ENCODE measurements at places on chromosomes 6 and 20.

DNA sequence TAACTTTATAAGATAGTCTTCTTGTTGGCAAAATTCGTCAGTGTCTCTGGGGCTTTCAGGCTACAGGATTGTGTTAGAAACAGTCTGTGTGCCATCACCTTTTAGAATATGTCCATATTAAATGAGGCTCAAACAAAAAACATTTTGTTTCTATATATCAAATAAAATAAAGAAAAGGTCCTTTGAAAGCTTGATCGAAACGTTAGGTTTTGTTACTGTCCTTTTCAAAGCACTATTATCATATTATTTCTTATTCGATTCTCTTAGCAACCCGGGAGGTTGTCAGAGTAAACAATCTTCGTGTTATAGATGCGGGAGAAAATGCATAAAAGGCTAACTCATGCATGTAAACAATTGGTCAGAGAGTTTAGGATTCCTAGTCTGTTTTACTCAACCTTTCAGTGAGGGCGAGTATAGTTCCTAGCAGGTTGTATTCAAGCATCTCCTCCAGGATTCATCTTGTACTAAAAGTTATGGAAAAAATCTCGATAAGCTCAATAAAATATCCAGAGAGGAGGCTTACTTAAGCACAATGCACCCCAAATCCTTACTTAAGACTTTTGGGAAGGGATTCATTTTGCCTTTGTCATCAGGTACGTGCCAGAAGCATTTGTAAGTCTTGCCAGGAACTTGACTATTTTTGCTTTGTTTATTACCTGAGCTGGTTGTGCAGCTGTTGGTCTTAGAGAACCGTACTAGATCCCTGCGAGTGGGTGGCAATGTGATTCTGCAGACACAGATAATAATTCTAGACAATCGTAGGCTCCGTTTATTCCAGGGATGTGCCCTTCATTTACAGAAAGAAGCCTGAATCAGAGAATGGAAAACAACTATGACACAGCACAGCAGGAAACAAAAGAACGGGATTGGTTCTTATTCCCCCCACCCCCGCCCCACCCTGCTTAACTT, 159.6 kb upstream of the ZNF217 start:
- H3K27ac ChIP-seq, result peak overlapping the region; percentile 47
- no peaks in the 10 kb centered on the region for H3K36me3 ChIP-seq
- no peak overlapping the region for H3K4me3 ChIP-seq
- DNase-seq, result no peak
- H3K4me1 ChIP-seq, result peaks cover 3% of the 10 kb centered on the region
- no peaks in the 10 kb centered on the region for H3K27me3 ChIP-seq

DNA sequence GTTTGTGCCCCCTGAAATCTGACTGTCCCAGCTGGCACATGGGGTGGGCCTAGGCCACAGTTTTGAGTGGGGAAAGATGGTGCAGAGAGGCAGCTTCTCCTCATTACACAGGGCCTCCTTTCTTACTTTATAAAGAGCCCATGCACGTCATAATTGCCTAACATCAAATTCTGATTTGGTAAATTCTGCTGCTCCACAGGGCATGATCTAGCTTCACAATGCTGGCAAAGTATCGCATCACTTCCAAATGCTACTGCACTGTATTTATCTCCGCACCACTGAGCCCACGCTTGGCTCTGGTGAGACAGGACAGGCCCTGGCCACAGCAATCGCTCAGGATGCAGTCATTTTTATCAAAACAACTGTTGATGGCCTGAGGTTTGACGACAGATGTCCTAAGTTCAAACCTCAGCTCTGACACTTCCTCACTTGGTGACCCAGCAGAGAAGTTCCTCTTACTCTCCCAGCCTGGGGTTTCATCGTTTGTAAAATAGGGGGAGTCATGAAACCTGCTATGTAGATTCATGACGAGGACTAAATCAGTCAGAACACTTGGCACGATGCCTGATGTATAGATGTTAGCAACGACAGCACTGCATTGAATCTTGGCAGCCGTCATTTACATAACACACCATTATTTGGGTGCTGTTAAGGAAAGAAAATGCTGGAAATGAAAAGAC, 187.9 kb downstream of the TTLL2 start:
- no peaks in the 10 kb centered on the region for H3K27me3 ChIP-seq
- DNase-seq, result no peak
- H3K36me3 ChIP-seq, result no peaks in the 10 kb centered on the region
- no peak overlapping the region for H3K4me3 ChIP-seq
- H3K27ac ChIP-seq, result no peak overlapping the region

GRCh38 chr6:125307150-125307838, 5.5 kb upstream of the HDDC2 start:
- H3K4me3 ChIP-seq, result no peak overlapping the region
- no peak overlapping the region for H3K27ac ChIP-seq
- H3K36me3 ChIP-seq, result no peaks in the 10 kb centered on the region
- no peak for DNase-seq

GRCh38 chr20:17843246-17844132, 125.1 kb downstream of the SNX5 start:
- DNase-seq, result no peak
- no peak overlapping the region for H3K4me3 ChIP-seq
- H3K27ac ChIP-seq, result no peak overlapping the region

GRCh38 chr6:104613416-104614001, 246.2 kb downstream of the HACE1 start:
- no peak overlapping the region for H3K4me3 ChIP-seq
- DNase-seq, result no peak
- peak overlapping the region; percentile 79 for H3K27ac ChIP-seq
- H3K36me3 ChIP-seq, result no peaks in the 10 kb centered on the region
- peaks cover 4% of the 10 kb centered on the region for H3K4me1 ChIP-seq
- H3K27me3 ChIP-seq, result peaks cover 7% of the 10 kb centered on the region

GRCh38 chr20:20363434-20363798, 4.5 kb upstream of the INSM1 start:
- no peaks in the 10 kb centered on the region for H3K4me1 ChIP-seq
- H3K27ac ChIP-seq, result peak overlapping the region; percentile 88
- no peak for DNase-seq
- H3K27me3 ChIP-seq, result peaks cover 96% of the 10 kb centered on the region
- no peaks in the 10 kb centered on the region for H3K36me3 ChIP-seq

DNA sequence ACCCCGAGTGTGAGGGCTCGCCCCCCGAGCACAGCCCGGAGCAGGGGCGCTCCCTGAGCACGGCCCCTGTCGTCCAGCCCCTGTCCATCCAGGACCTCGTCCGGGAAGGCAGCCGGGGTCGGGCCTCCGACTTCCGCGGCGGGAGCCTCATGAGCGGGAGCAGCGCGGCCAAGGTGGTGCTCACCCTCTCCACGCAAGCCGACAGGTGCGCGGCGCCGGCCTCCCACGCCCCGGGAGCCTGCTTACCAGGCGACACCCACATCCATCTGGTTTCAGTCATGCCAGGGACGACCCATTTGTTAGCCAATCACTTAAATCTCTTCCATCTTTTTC, 73.5 kb upstream of the PBOV1 start:
- peaks cover 24% of the 10 kb centered on the region for H3K36me3 ChIP-seq
- H3K27ac ChIP-seq, result no peak overlapping the region
- H3K4me1 ChIP-seq, result peaks cover 9% of the 10 kb centered on the region
- no peak overlapping the region for H3K4me3 ChIP-seq

- H3K36me3 ChIP-seq, result no peaks in the 10 kb centered on the region
- DNase-seq, result no peak
- no peak overlapping the region for H3K4me3 ChIP-seq
- H3K27ac ChIP-seq, result no peak overlapping the region
- H3K27me3 ChIP-seq, result no peaks in the 10 kb centered on the region
Observed at GRCh38 chr6:64288351-64288750, 652.7 kb downstream of the PHF3 start.

- peak within 1 kb of the TSS; percentile 73 for H3K4me3 ChIP-seq
- H3K27ac ChIP-seq, result no peak within 1 kb of the TSS
- H3K36me3 ChIP-seq, result no peaks in the 10 kb centered on the region
Observed at GRCh38 chr6:24357336-24358218, at the start of gene DCDC2. DCDC2 (minus strand) TSS chr6:24358059; CDS start chr6:24357750, 309 bp downstream.

- DNase-seq, result no peak
- no peak overlapping the region for H3K4me3 ChIP-seq
- peaks cover 4% of the 10 kb centered on the region for H3K4me1 ChIP-seq
- H3K27ac ChIP-seq, result no peak overlapping the region
- H3K27me3 ChIP-seq, result no peaks in the 10 kb centered on the region
Observed at GRCh38 chr20:33817411-33817810, 6.3 kb downstream of the CHMP4B start.

- peaks cover 2% of the 10 kb centered on the region for H3K4me1 ChIP-seq
- no peak overlapping the region for H3K4me3 ChIP-seq
- no peaks in the 10 kb centered on the region for H3K27me3 ChIP-seq
- no peaks in the 10 kb centered on the region for H3K36me3 ChIP-seq
- DNase-seq, result no peak
Observed at GRCh38 chr6:45533386-45533785, 155.7 kb upstream of the SUPT3H start.

- no peak overlapping the region for H3K27ac ChIP-seq
- no peak overlapping the region for H3K4me3 ChIP-seq
- no peaks in the 10 kb centered on the region for H3K4me1 ChIP-seq
- H3K36me3 ChIP-seq, result no peaks in the 10 kb centered on the region
- H3K27me3 ChIP-seq, result no peaks in the 10 kb centered on the region
Observed at GRCh38 chr6:48423640-48424365, 312.8 kb upstream of the PTCHD4 start.

DNA sequence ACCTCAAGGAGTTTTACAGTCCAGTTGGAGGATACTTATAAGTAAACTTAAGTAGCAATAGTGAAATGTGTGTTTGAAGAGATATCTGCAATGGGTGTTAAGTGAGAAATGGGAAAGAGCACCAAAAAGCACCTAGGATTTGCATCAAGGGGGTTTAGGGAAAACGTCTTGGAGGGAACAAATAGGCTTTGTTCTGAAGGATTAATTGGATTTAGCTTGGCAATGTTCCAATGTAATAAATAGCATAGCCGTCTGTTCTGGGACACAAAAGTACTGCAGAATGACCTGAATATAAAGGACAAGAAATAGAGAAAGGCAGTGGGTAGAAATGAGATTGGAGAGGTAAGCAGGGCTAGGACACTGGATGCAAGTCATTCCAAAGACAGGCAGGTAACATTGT, 2.8 kb upstream of the MYO6 start:
- no peaks in the 10 kb centered on the region for H3K36me3 ChIP-seq
- H3K4me1 ChIP-seq, result no peaks in the 10 kb centered on the region

DNA sequence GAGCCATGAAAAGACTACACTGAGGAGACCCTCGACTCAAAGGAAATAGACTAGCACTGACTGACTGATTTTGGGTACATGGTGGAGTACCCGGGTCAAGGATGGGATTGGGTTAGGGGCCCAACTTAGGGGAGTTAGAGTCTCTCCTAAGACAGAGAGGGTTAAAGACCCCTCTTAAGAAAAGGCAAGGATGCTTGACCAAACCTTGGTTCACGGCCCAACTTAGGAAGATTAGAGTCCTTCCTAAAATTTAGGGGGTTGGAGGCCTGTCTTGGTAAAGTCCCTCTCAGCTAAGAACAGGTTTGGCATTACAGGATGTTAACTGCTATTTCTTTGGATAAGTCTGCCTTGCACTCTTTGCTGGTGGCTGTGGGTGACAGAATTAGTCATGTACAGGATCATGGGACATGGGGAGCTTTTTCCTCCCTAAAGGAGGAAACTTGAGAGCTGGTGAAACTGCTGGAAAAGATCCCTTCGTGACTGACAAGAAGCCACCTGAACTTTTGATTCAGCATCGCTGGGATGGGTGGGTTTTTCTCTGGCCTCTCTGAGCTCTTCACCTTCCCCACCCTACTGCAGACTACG, 12.3 kb upstream of the SLC22A16 start:
- DNase-seq, result peak; percentile 10
- no peaks in the 10 kb centered on the region for H3K36me3 ChIP-seq
- H3K27ac ChIP-seq, result no peak overlapping the region
- no peaks in the 10 kb centered on the region for H3K27me3 ChIP-seq

- no peaks in the 10 kb centered on the region for H3K27me3 ChIP-seq
- no peak overlapping the region for H3K27ac ChIP-seq
- no peaks in the 10 kb centered on the region for H3K36me3 ChIP-seq
- no peaks in the 10 kb centered on the region for H3K4me1 ChIP-seq
Observed at GRCh38 chr6:159080217-159080976, 35.6 kb upstream of the TAGAP start.

DNA sequence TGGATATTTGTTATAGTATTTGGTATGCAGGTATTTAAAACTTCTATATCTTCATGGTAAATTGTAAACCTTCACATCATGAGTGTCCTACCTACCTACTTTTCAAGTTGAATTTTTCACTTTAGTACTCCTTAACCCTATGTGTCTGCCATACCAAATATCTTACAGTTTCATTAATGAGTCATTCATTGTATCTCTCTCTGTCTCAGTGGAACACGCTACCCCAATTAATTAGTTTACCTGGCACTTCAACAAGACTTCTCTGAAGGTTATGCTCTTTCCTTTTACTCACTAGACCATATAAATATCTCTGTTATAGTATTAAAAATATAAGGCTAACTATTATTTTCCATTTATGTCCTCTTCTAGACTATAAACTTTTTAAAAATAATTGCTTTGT, 123.9 kb upstream of the GJE1 start:
- peaks cover 1% of the 10 kb centered on the region for H3K4me1 ChIP-seq
- no peak overlapping the region for H3K27ac ChIP-seq
- no peak for DNase-seq
- no peak overlapping the region for H3K4me3 ChIP-seq
- no peaks in the 10 kb centered on the region for H3K27me3 ChIP-seq

DNA sequence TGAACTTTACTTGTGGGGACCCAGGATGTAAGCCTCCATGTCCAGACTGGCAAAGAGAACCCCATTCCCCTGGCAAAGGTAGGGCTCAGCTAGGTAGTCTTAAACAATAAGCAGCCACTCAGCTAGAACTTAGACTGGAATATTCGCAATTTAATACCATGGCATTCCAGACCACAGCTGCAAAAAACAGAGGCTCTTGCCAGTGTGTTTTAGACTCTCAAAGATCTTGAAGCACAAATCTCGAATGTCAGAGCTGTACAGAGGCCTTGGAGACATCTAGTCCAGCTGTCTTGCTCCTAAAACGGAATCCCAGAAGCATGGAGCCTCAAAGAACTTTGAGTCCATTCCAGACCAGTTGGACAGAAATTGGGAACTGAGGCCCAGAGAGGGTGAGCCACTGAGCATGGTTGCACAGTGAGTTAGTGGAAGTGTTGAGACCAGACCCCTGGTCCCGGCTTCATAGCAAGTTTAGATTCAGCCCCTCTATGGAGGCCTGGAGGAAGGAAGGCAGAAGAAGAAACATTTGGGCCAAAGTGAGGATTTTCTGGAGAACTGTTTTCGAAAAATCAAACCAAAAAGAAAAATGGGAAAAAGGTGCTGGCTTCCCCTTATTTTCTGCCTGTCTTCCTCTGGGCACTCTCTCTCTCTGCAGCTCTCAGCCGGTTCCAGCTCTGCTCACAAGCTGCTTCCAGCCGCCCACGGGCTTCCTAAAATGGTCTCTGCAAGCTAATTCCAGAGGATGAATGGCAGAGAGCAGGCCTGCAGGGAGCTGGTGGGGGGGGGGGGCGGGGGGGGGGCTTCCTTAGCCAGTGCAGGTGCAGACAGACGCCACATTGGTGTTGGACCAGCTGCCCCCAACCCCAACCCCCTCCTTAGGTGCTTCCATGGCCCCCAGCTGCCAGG, 32.4 kb downstream of the AAR2 start:
- no peak overlapping the region for H3K4me3 ChIP-seq
- no peaks in the 10 kb centered on the region for H3K27me3 ChIP-seq
- no peaks in the 10 kb centered on the region for H3K36me3 ChIP-seq
- no peaks in the 10 kb centered on the region for H3K4me1 ChIP-seq
- DNase-seq, result no peak
- no peak overlapping the region for H3K27ac ChIP-seq

All from endodermal cell (in vitro differentiated cells).